ENCODE measurements at places on chromosomes 2 and 18. TPM values are rescaled to one million over a fixed set of nuclear protein-coding genes. Genes with fewer than 3 reads are reported as not detected.

GRCh38 chr2:15728245-15728938 is 136.7 kb downstream of the DDX1 start:
- DNase-seq, result no peak

GRCh38 chr2:231088754-231089153 is 32.1 kb downstream of the PSMD1 start:
- DNase-seq, result no peak

- DNase-seq, result no peak
Observed at GRCh38 chr2:217803653-217803960, 199.2 kb downstream of the TNS1 start.

- no peak for DNase-seq
Observed at GRCh38 chr2:3099145-3099859, 278.3 kb downstream of the EIPR1 start.

DNA sequence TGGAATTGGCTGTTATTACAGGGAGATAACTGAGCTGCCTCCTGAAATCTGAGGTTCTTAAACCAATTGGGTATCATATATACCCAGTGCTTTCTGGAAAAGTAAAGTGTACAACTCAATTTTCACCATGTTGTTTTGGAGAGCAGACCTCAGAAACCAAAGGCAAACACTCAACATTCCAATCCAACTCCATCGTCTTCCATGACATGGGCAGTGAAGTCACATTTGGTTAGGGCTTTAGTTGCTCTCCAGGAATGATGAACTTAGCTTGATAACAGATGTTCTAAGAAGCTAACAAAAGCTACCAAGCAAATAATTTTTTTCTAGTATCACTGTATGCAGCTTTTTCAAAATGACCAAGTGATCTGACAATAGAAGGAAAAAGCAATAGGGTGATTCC is 107.0 kb upstream of the SLC35G4 start:
- no peak for DNase-seq

- DNase-seq, result no peak
Observed at GRCh38 chr18:52288403-52289004, 51.5 kb upstream of the DCC start.

GRCh38 chr2:143558665-143559064 is 429.4 kb downstream of the ARHGAP15 start:
- no peak for DNase-seq

DNA sequence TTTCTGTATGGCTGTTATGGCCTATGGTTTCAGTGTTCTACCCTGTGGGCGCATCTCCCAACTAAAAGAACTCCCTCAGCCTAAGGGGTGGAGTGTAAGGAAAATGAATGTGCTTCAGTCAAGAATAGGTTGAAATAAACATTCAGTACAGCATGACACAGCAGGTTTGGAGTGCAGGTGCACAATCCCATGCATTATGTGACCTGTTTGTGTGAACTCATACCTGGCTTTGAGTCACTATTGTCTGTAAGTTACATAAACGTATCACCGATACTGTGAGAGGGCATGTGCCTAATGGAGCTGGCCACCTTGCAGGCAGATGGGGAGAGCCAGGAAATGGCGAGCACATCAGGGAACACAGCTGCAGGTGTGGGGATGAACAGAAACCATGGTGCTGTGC is 216.0 kb downstream of the DSEL start:
- DNase-seq, result no peak

DNA sequence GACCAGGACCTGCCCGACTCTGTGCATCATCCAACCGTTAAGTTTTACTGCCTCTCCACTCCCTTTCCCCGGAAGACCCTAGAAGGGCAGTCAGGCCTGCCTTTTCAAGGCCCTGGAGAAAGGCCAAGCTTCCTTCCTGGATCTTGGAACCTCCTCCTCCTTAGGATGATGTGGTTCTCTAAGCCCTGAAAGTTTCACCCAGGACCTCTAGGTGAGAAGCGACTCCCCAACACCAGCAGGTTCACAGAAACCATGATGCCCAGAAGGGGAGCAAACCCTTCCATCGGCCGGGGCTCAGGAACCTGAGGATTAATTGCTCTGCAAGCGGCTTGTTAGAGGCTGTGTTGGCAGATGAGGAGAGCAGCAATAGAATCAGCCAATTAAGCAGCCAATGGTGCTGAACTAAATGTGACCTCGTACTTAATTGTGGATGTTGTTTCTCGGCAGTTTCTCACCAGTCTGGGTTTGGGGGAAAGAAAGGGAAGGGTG is 94.2 kb upstream of the FZD7 start:
- no peak for DNase-seq

DNA sequence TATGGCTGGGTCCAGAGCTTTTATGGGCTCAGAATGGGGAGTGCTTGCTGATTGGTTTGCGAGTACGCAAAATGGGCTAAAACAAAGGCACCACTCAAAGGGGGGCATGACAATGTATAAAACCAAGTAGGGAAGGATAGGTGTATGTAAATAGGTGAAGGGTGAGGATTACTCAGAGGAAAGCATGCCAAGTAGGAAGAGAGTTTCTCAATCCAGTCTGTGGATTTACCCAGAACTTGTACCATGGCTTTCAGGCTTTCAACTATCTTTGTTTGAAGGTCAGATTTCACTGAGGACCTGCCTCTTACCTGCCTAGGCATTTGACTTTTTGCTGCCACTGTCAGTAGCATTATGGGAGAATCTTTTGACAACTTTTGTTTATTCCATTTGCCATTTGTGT is 92.3 kb downstream of the RAB3GAP1 start:
- no peak for DNase-seq

SCN3A gene
- 1.6 TPM for total RNA-seq

SERPINB4 gene
- not detected for total RNA-seq

AKAIN1 gene
- total RNA-seq, result not detected

UPP2 gene
- not detected for total RNA-seq

CAPN13 gene
- total RNA-seq, result not detected

Data from breast epithelium (tissue), 4 donors.